ENCODE measurements at places on chromosomes 4 and X. TPM values are rescaled to one million over a fixed set of nuclear protein-coding genes. Genes with fewer than 3 reads are reported as not detected.

The LRIT3 gene
- 0.21 TPM for total RNA-seq

The TMSB15A gene
- total RNA-seq, result not detected

DNA sequence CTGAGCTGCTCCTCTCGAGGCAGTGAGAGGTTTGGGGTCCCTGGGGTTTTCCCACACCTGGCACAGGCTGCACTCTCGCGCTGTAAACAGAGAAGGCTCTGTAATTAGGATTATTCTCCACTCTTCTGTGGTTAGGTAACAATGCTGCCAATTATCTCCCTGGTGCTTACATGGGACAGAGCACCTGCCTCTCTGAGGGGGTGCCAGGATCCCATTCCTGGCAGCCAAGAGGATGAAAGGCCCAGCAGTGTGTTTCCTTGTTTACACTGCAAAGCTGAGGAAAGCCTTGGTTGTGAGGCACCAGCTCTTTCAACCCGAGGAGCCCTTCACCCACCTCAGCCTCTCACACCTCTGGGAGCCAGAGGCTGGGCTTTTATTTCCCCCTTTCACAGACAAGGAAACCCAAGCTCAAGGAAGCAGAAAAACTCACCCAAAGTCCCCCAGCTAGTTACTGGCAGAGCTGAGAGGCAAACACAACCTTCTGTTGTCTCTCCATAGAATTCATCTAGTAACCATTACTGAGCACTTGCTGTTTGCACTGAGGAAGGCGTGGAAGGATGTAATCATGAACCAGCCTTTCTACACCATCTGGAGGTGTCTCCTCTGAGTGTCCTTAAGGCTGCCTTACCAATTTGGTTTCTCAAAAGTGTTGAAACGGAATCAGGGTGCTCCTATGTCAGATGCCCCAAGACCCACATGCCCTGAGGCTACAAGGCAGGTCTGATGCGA is 39.7 kb upstream of the PROM1 start:
- DNase-seq, result no peak

DNA sequence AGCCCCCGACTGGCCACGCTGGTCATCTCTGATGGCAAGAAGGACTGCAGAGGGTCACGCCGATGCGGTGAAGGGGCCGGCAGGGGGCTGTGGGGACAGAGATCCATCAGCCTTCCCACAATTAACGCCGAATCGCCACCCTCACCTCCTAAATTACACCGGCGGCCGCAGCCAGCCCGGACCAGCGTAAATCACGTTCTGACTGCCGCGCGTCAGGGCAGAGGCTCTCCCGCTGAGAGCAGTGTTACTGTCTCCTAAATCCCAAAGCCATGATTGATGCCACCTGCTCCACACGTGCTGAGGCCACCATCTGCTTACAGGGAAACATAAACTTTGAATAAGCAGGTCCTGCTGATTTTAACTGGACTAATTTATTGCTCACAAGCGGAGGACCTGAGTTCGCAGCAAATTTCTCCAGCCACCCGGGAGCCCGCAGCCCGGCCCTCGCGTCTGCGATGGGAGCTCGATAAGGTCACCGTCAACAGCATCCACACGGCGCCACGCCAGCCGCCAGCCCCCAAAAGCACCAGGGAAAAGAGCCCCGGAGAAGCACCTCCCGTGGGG is 127.3 kb upstream of the NKX1-1 start:
- no peak for DNase-seq

Measured in T-helper 17 cell (primary cell).